ENCODE measurements at places on chromosomes 4 and X. TPM values are rescaled to one million over a fixed set of nuclear protein-coding genes. Genes with fewer than 3 reads are reported as not detected.
A peak's percentile ranks its signal among the peaks of the same experiment; 100 is the strongest.

Gene RPS6KA6
- 8.9 TPM for total RNA-seq

Gene TCEANC
- 3.3 TPM for total RNA-seq

Gene MAGEB2
- total RNA-seq = not detected

DNA sequence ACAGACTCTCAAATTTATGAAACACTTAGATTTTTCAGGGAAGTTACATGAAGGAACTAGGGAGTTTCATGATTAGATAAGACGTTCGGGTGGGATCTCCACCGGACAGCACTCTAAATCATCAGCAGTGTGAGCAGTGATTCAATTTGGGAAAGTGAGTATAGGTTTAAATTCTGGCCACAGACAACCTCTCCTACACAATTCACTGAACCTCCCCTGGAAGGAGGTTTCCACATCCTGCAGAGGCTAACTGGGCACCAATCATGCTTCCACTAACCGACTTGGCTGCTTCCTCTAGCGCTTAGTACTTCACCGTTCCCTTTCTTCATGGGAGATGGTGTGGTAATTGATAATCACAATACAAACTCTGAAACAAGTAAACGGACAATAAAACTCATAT, 5.6 kb downstream of the CXCL9 start:
- no peak for DNase-seq

DNA sequence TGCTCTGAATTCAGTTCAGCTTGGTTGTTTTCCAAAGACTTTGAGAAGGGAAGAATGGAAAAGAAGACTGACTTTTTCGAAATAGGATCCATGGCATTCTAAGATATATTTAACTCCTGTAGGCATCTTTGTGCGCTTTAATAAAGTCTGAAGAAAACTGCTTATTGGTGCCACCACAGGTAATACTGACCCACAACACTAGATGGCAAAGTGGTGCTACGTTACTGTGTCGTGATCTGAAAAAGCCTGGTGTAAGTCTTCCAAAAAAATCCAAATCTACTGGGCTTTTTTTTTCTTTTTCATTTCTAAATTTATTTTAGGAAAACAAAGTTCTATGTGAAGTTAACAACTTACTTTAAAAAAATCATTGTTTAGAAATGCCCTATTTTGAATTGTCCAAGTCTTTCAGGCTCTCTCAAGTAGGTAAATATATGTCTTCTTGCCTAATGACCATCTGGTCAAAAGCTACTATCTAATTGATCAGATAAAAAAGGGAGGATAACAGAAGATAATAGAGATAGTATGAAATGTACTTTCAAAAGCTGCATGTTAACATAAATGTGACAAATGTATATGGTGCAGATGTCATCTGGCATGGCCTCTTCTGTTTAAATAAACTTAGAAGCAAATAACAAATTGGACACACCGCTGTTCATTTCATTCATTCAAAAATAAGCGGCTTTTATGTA, 47.0 kb upstream of the MID1IP1 start:
- DNase-seq = no peak

DNA sequence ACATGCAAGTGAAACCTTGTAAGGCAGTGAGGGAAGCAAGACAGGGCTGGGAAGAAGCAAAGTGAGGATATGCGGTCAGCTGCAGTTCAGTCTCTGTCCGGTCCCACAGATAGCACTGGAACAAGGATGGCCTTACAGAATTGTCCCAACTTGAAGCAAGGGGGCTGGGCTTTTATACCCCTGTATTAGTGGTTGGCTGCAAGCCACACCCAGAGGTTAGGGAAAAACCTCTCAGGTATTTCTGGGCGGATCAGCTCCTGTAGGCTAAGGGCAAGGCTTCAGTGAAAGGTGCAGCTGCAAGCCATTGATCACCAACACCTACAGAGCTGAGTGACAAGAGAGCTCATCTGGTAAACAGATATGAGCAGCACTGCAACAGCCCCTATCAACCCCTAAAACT, 89.0 kb downstream of the KDR start:
- no peak for DNase-seq

GRCh38 chrX:31909850-31910572, 838.2 kb upstream of the FTHL17 start:
- DNase-seq = no peak

Gene SUPT20HL2
- 1.9 TPM for total RNA-seq

- DNase-seq = no peak
Measured at GRCh38 chr4:22170353-22170752, 221.8 kb upstream of the KCNIP4 start.

DNA sequence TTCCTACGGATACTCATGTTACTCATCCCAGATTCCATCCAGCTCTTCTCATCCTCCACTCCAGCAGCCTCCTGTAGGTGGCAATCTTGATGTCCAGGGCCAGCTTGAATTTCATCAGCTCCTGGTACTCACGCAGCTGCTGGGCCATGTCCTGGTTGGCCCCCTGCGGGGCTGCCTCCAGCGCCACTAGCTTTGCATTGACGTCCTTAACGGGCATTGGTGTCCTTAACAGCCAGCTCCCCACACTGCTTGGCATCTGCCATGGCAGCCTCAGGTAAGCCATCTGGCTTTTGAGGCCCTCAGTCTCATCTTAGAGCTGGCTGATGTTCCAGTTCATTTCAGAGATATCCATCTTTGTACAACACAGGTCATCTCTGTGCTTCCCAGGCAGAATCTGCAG, 223.7 kb downstream of the FGF13 start:
- peak; percentile 62 for DNase-seq

- no peak for DNase-seq
Measured at GRCh38 chr4:176979416-176979815, 186.7 kb upstream of the VEGFC start.

GRCh38 chrX:23937100-23937499, 29.3 kb downstream of the CXorf58 start:
- DNase-seq = no peak

Gene KLB
- not detected for total RNA-seq

Gene FTHL17
- not detected for total RNA-seq

- no peak for DNase-seq
Measured at GRCh38 chr4:52904421-52904820, 42.3 kb downstream of the RASL11B start.

DNA sequence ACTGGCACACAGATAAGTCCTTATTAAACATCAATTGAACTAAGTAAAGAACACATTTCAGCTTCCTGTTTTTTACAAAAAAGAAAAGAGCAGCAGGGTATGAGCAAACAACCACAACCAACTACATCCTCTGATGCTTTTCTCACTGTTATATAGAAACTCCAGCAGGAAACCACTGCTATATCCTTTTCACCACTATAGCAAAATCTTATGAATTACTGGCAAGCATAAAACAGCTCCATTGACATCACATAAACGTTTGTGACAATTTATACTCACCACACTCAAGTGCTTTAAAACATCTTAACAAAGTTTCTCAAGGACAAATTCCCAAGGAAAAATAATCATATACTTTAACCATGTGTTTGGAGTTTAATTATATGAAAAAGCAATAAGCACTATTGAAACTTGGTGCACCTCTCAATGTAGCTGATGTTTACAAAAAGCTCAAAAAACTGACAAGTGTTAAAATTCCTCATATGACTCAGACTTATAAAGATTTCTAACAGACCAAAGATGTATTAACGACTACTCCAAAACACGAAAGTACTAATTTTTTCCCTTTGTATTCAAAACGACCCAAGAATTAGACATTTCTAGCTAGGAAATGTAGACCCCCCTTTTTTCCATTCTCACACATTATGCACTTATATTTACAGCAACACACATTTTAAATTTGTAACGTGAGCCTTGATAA, 12.9 kb downstream of the GPRIN3 start:
- DNase-seq = no peak

DNA sequence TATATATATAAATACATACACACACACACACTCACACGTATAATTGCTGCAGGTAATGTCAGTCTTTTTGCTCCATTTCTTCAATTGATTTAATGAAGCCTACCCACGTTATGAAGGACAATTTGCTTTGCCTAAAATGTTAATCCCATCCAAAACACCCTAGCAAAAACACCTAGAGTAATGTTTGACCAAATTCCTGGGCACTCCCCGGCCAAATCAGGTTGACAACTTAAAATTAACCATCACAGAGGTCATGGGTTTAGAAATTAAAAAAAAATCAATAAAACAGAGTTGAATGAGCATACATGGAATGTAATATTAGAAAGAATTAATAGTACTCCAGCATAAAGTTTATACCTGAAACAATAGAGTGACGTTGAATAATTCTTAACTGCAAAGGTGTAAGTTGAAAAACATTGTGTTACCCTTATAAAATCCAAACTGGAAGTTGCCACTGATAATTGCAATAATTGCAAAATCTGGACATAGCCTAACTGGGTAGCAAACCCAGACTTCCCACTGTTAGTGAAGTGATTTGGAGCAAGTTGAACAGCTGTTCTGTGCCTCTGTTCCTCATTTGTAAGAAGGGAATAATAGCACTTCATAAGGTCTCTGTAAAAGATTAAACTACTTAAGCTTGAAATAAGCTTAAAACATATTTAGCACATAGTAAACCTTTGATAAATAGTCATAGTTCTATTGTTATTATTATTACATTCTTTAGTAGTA, 2120.5 kb downstream of the PCDH7 start:
- DNase-seq = no peak

- DNase-seq = peak; percentile 26
Measured at GRCh38 chr4:128068918-128069317, 7.8 kb downstream of the LARP1B start.

Gene SLC49A3
- 9.3 TPM for total RNA-seq

GRCh38 chr4:145171911-145172310, 8.5 kb downstream of the OTUD4 start:
- no peak for DNase-seq

GRCh38 chr4:47410271-47410670, 53.2 kb downstream of the COMMD8 start:
- no peak for DNase-seq

- no peak for DNase-seq
Measured at GRCh38 chrX:119573840-119574393, 446 bp upstream of the UBE2A start.

DNA sequence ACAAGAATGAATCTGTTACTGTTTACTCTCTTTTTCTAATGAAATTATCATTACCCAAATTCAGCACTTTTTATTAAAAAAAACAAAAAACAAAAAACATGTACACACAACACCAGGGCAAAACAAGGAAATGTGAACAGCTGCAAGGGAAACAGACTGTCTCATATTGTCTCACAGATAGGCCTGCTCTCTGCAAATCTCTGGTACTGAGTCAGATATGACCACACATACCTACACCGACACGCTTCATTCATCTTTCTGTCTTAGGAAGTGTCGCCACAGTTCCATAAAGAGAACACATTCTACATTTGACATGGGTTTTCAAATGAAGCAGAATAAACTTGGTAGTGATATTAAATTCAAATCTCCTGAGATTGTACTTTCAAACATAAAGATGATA, 92.2 kb upstream of the GPR34 start:
- DNase-seq = no peak

DNA sequence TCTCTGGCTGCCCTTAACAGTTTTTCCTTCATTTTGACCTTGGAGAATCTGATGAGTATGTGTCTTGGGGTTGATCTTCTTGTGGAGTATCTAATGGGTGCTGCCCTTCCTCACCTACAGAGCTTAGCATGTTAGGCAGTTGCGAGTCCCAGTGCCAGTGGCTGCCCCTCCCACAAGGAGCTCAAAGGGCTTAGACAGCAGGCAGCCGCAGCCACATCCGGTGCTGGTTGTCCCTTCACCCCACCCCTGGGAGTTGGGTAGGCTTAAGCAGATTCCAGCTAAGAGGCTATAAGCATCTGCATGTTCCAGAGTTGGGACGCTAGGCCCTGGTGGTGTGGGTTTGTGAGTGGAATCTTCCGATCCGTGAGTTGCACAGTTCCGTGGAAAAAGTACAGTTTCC, 322.1 kb upstream of the ARX start:
- no peak for DNase-seq

GRCh38 chr4:108149588-108150380, 18.9 kb downstream of the LEF1 start:
- no peak for DNase-seq

DNA sequence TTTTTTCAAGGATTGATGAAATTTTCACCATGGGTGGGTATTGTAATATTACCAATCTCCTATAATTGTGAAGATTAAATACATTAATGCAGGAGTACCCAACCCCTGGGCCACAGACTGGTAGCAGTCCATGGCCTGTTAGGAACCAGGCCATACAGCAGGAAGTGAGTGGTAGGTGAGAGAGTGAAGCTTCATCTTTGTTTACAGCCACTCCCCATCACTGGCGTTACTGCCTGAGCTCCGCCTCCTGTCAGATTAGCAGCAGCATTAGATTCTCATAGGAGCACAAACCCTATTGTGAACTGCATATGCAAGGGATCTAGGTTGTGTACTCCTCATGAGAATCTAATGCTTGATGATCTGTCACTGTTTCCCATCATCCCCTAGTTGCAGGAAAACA, 15.1 kb downstream of the RAPGEF2 start:
- no peak for DNase-seq

Gene CITED1
- total RNA-seq = not detected

- DNase-seq = no peak
Measured at GRCh38 chrX:40875476-40875875, 140.1 kb upstream of the MED14 start.

DNA sequence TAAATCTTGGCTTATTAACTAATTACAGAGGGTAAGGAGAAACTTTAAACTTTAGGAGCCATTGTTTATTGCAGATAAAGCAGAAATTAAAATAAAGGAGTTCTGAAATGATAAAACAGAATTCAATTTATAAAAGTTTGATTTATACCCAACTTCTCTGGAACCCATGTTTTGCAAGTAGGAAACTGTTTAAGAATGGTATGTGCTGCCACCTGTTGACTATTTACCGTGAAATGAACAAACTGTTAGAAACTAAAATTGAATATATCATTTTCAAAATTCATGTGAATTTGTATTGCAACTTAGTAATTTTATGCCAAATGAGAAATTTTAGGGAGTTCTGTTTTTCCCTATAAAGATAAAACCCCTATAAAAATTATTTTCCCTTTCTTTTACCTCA, 11.0 kb upstream of the TBC1D8B start:
- DNase-seq = no peak

GRCh38 chrX:68433155-68433980, at the start of gene OPHN1:
TSS of gene OPHN1 (minus strand) at chrX:68433495. CDS start at chrX:68433020, 475 bp downstream.
- peak; percentile 93 for DNase-seq

Gene SEPTIN6
- total RNA-seq = 19.4 TPM

GRCh38 chr4:89303814-89304388, 3.7 kb downstream of the GPRIN3 start:
- no peak for DNase-seq

- DNase-seq = no peak
Measured at GRCh38 chr4:22490718-22491315, 25.0 kb downstream of the ADGRA3 start.

Gene SLC25A31
- not detected for total RNA-seq

DNA sequence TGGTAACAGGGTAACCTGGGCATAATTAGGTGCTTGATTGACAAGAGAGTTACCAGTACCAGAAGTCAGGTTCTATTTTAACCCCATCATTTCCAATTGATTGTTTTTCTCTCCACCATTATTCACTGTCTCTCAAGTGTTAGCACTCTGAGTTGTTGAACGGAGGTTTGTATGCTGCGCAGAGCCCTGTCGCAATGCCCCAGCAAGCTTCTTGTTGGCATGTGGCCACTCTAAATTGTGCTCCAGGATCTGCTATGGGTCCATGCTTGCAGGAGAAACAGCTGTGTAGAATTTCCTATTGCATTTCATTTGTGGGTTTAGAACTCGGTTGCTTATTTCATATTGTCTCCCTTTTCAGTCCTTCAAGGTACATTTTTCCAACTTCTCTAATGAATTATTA, 98.2 kb downstream of the KLHL8 start:
- no peak for DNase-seq

Gene NHSL2
- total RNA-seq = 46.1 TPM

Gene GAGE12H
- not detected for total RNA-seq

Data from posterior vena cava (tissue), 2 donors.